ENCODE measurements at places on chromosomes 6 and 20.

- DNase-seq, result no peak
These were observed 80.6 kb downstream of the LAMA2 start for GRCh38 chr6:128963561-128963960.

GRCh38 chr6:366389-367297 is 24.9 kb upstream of the IRF4 start:
- DNase-seq, result no peak

- no peak for DNase-seq
These were observed 1.2 kb downstream of the CPXM1 start for GRCh38 chr20:2799271-2799670.

DNA sequence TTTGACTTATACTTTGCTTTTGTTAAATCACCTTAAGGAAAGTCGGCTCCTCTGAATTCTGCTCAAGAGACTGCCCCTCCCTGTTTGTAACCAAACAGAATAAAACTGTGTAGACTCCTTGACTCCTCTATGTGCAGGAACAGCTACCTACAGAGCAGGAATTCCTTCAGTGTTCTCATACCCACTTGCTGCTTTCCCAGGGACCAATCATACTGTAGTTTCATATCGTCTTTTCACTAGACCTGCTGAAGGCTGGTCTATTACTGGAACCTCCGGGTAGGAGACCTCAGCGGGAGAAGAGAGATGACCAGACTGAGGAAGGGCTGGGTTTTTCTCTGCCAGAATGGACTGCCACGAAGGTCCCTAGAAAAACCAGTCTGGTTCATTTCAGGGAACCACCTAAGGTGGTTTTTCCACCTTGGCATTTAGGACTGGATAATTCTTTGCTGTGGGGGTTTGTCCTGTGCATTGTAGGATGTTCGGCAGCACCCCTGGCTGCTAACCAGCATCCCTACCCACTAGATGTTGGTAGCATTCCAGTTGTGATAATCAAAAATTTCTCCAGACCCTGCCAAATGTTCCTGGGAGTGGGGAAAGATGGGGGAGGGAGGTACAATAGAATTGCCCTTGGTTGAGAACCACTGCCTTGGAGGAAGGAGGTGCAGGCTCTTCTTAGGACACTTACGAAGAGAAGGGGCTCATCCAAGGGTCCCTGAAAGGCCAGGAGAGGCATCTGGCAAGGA is 80.5 kb downstream of the DNAAF9 start:
- DNase-seq, result no peak

- no peak for DNase-seq
These were observed 518.5 kb upstream of the MARCKS start for GRCh38 chr6:113338644-113339043.

DNA sequence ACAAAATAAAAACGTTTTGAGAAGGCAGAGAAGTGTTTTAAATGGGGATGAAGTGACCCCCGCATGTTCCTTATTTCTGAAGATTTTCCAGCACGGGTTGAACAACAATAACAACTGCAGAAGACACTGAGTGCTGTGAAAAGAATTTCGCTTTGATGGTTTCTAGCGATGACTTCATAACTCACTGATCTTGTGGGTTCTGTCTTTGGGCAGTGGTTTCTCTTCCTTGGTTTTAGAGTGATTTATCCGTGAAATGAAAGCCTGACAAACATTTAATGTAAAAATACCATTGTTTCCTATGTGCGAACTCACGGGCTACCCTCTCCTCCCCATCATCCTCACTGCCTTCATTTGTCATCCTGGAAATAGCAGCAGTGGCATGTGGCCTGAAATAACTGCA is 793.9 kb downstream of the QKI start:
- DNase-seq, result no peak

DNA sequence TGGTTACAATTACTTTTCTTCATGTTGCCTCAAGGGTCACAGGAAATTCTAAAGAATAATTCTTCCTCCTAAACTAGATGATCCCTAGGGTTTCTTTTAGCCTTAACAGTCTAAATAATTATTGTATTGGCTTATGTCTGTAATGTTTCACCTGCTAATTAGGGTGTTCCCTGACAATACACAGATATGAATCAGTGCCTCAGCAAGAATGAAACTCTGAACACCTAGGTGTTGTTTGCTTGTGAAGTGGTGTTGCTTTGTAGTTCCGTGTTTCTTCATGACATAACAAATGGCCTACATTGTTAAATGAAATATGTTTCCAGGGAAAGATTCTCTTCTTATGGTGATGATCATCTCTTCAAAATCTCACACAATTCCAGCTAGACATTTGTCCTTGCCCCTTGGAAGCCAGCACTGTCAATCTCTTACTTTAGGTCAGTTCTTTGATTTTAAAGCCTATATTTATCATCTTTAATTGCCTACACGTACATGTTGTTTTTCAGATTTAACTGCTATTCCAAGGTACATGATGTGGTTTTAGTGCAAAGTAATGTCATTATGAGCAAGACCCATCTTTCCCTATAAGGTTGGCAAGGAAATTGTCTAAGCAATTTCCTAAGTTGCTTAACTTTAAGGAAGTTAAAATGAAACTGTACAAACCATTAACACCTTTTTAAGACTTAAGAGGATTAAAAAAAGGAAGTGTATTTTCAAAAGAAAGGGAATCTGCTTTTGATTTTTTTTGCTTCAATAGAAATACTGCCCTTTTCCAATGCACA is 111.9 kb downstream of the TBC1D7 start:
- DNase-seq, result no peak

DNA sequence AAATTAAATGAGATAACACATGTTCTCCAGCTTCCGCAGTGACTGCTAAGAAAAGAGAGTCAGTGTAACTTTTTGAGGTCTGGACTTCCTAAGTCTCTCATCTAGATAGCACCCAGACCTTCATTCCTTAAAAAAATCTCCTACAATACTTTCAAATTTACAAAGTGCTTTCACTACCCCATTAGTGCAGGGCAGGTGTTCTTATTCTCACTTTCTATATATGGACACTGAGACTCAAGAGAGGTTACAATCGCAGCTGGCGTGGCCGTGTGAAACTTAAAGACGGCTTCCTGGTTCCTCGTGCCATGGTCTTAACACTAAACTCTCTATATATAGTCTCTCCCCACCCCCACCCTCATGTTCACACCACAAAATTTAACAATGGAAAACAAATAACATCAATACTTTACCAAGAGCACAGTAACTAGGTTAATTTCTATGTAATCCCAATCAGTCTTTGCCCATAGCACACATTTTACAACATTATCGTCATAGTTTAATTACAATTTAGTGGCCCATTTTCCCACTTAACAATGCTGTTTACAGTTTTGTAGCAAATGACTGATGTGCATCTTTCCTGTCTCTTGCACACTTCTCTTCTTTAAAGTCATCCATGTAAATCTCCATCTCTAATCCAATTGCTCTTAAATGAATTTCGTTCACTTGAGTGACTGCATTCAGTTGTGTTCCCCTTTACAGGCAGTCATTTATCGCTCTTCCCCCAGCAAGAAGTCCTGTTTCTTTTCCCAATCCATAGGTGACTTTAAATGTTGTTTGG is 78.8 kb upstream of the ARID1B start:
- DNase-seq, result no peak

- DNase-seq, result peak; percentile 2
These were observed 23.7 kb downstream of the PEX7 start for GRCh38 chr6:136846046-136846445.

DNA sequence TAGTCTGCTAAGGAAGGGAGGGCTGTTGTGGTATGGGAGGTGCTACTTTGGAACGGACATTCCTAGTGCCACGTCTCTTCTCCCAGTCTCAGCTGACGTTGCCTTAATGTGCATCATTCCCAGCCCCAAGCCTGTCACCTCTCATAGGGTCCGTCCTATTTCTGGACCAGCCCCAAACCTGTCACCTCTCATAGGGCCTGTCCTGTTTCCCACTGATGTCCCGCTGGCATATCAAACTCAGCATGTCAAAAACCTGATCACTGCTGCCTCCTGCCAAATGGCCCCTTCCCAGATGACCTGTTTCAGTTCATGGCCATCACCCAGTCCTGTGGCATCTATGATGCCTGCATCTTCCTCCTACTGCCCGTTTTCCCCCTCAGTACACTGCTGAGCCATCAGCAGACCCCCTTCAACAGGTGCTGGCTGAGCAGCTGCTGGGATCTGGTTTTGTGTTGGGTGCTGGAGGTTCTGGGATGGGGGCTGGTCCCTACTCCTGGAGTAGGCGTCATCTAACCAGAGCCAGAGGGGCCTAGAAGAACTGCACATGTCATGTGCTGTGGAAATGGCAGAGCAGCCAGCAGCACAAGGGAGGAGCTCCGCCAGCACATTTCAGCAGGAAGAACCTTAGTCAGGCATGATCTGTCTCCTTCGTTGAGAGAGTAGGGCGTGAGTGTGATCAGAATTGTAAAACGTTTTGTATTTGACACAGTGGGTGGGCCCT is 3.3 kb downstream of the ENTPD6 start:
- no peak for DNase-seq

GRCh38 chr6:110596354-110596753 is 119.9 kb upstream of the SLC22A16 start:
- no peak for DNase-seq

DNA sequence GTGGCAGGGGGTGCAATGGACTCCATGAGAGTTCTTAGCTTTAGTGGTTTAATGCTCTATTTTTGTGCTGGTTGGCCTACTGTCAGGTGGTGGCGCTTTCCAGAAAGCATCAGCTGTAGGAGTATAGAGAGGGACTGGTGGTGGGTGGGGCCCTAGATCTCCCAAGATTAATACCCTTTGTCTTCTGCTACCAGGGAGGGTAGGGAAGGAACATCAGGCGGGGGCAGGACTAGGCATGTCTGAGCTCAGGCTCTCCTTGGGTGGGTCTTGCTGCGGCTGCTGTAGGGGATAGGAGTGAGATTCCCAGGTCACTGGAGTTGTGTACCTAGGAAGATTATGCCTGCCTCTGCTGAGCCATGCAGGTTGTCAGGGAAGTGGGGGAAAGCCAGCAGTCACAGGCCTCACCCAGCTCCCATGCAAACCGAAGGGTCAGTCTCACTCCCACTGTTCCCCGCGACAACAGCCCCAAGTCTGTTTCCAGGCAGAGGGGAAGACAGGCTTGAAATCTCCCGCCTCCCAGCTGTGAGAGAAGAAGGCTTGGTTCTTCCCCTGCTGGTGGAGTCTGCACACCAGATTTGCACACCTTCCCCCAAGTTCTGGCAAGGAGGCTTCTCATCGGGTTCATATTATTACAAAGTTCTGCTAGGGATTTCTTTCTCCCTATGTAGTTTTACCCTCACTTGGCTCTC is 46.7 kb upstream of the PKIB start:
- DNase-seq, result no peak

- no peak for DNase-seq
These were observed 200.3 kb upstream of the FUT9 start for GRCh38 chr6:95815389-95816056.

DNA sequence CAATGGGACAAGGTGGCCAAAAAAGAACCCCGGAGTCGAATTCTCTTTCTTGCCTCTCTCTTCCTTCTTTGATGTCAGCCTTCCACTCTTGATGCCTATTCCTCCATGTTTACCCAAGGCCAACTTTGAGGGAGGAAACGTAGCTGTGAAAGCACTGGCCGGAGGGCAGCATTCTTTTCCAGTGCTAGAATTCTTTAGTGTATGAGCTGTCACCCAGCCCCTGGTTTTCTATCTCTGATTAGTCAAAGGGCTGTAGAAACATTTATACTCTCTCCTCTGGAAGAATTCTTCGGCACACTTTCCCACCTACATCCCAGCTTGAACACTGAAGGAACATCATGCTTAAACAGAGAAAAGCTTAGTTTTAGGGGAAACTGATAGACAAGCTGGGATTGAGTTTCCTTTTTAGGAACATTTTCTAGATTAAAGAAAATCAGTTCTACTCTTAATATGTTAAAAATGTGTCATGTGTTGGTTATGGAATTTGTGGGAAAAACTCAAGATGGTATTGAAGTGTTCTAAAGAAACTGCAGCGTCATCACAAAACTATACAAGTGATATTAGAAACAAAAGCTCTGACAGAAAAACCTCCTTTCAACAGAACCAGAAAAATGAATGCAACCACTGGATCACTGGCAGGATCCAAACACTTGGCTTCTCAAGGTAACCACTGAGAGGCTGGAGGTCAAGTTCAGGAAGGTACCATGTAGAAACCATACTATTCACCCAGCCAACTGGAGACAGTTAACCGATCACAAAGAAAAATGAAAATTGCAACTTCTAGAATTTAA is 20.7 kb upstream of the UTRN start:
- no peak for DNase-seq

GRCh38 chr6:160128879-160129516 is 7.4 kb downstream of the SLC22A1 start:
- DNase-seq, result no peak

DNA sequence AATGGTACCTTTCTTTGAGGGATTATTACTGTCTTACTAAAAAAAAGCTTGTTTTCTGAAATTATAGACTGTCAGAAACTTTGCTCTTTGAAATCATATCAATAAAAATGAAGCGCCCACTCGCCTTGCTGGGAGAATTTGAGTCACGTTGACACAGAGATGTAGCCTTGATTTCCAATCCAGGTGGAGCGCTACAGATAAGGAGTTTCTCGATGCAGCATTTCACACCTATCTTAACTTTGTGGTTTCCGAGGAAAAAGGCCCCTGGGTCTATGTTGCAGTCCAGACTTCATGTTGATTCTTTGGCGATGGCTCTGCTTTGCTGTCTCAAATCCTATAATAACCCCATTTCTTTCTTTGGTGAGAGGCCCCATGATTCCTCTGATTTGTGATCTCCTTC is 158.1 kb upstream of the ARG1 start:
- no peak for DNase-seq

GRCh38 chr20:14882157-14882556 is 544.7 kb upstream of the FLRT3 start:
- no peak for DNase-seq

DNA sequence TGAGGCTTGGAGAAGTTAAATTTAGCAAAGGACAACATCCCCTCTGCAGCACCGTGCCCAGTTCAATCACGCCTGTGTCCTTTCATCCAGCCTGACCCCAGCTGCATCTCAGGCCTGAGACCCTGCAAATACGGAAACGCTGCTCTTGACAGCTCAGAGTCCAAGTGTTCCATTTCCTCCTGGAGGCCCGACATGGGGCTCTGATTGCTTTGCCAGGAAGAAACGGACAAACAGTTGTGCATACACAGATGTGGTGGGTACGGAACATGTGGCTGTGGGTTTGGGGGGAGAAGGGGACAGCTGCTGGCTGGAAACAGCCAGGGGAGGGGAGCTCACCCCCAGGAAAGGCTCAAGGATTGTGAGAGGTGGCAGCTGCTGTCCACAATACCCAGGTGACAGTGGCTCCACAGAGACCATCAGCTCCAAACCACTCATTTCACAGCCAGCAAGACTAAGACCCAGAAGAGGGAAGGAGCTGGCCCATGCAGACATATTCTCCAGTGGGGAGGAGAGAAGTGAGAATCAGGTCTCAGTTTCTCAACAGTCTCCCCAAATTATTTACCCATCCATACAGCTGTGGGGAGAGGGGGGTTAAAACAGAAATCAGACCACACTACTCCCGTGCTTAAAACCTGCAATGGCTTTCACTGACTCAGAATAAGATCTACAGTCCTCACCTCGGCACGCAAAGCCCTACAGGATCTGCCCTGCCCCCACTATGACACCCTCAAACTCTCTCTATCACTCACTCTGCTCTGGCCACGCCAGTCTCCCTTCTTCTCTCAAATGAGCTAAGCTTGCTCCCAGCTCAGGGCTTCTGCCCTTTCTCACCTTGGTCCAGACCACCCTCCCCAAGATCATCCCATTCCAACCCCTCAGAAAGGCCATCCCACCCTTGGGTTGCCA is 89.1 kb downstream of the PREX1 start:
- no peak for DNase-seq

GRCh38 chr20:44073675-44074071 is 113.3 kb downstream of the JPH2 start:
- no peak for DNase-seq
